ENCODE measurements at places on chromosomes 1 and 21. TPM values are rescaled to one million over a fixed set of nuclear protein-coding genes. Genes with fewer than 3 reads are reported as not detected.

DNA sequence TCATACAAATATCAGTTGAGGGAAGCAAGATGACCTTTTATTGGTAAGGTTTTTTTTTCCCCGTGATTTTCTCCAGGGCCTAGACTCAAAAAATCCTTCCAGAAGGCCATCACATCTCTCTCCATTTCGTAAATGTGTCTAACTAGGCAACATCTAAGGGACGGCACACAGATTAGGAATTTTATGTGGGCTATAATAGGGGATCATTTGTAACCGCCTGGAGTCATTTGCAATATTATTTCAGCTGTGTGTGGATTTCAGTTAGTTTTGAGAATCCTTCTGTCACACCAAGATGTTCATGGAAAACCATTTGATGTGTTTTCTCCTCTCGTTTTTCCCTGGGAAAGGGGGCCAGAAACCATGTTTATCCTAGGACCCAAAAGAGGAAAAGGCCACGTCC is 63.1 kb downstream of the ATP5PO start:
- DNase-seq: no peak

- DNase-seq: no peak
Observed at GRCh38 chr1:248752161-248753028, 3.2 kb downstream of the LYPD8 start.

DNA sequence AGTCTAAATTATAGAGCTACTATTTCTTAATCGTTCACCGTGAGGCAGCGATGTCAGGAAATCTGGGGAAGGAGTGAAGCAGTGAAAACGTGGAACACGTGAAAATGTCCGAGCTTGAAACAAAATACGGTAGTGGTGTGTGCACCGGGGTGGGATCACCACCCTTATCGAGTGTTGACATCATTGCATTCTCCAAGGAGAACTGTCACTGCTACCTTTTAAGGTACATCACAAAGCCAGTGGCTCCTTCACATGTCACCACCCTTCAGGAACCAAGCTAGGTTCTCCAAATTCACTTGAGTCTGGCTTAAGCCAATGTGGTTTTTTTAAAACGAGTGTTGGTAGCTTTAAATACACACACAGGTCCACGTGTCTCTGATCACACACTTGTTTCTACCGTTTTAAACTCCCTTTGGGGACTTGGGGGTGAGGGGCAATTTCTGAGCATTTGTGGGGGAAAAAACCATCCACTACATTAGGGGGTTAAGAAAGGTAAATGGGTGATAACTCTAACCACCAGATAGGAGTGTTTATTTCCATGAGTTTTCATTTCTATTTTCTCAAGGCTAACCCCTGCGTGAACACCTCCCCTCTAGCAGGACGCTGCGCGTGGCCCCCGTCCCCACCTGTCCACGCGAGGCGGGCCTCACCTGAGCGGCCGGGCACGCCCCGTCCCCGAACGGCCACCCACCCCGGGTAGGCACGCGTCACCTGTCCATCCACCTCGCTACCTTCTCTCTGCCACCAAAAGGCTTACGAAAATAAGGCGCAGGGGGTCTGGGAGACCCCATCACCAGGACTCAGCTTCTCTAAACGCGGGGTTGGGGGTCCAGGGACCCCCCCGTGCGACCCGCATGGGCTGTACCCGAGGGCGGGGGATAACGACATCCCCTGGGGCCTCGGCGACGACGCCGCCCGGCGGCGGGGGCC is 978 bp downstream of the PRDM15 start:
- DNase-seq: no peak

- no peak for DNase-seq
Observed at GRCh38 chr1:28516518-28516956, 10.7 kb downstream of the RCC1 start.

Gene GLRX2
- 19.7 TPM for total RNA-seq

- DNase-seq: no peak
Observed at GRCh38 chr1:92488832-92489231, 2.1 kb upstream of the GFI1 start.

DNA sequence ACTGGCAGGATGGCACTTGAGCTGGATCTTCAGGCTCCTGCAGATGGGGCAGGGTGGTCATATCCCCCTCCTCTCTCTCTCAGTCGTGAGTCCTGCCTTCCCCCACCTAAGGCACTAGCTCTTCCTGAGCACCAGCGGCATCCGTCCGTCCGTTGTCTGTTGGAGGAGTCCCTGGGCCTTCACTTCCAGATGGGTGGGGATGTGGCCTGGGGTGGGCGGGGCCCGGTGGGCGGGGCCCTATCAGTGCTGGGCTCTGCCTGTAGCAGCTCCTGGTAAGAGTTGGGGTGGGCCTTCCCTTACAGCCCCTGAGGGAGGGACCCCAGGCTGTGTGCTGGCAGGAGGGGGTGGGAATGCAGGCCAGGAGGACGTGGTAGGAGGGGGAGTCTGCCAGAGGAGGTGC is 10.3 kb downstream of the LDLRAD2 start:
- DNase-seq: no peak

Gene UTS2
- not detected for total RNA-seq

- DNase-seq: no peak
Observed at GRCh38 chr1:47650205-47650604, 212.4 kb downstream of the FOXD2 start.

GRCh38 chr1:177902266-177902665 is 67.6 kb downstream of the SEC16B start:
- DNase-seq: no peak

- DNase-seq: no peak
Observed at GRCh38 chr21:38716942-38717341, 88.8 kb upstream of the ETS2 start.

DNA sequence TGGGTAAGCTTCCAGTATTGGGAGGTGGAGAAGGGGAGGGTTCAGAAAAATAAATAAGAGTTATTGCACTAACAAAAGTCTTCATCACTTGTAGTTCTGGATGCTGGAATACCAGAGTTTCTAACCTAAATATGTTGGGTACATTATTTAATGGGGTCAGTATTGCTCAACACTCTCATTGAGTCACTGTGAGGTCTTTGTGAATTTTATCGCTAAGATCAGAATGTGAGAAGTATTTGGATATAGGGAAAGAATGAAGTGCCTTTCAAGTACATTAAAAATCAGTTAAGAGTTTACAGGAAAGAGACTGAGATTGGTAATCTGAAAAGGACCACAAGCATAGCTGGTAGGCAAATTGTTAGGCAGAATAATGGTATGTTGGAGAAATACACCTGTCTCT is 8.8 kb downstream of the SNRPE start:
- no peak for DNase-seq
